HTR-8/SVneo (cell line): ENCODE measurements at places on chromosomes 11 and 22.

DNA sequence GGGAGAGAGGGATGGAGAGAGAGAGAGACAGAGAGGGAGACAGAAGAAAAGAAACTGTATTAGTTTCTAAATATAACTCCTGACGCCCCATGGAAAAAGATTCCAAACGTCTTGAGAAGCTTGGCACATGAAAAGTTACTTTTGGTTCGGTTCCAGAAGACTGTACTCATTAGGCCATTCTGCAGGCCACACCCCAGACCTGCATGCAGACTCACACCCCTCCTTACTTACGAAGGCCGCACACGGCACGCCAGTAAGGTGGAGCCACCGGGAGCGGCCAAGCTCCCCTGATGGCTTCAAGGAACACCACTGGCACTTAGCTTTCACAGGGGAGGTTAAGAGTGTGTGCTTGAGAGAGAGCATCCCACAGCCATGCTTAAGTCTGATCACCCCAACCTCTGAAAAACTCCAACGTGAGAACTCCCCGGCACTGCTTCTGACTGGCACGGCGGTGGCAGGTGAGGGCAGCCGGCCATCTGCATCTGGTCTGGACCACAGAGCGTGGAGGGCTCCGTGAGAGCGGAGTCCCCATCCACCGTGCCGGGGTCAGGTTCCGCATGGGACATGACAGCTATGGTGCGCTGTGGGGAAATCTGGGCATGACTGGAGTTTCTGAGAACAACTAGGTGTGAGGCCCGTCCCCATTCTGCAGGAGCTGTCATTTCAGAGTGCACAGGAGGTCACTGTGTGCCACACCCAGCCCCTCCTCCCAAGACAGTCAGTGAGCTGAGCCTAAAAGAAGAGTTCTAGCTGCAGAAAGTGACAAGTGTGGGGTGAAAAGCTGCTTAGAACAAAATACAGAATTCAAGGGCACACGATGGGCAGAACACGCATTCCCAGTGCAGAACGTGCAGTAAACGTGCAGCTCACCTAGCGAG is 62.4 kb downstream of the MYH9 start:
- DNase-seq = no peak

DNA sequence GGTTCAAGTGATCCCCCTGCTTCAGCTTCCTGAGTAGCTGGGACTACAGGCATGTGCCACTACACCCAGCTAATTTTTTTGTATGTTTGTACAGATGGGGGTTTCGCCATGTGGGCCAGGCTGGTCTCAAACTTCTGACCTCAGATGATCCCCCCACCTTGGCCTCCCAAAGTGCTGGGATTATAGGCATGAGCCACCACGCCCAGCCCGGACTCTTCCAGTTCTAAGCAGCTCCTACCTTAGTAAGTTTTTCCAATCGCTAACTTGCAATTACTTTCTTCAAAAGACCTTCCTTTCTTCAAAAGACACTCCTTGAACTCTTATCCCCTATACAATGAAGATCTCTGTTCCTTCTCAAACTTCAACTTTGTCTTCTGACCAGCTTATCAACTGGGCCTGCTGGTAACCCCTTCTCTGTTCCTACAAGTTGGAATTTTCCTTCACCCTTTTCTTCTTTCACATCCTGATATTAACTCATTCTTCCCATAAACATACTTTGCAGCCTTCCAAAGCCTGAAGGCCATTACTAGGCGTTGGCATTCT is 25.8 kb downstream of the RBFOX2 start:
- no peak for DNase-seq

- DNase-seq = no peak
Observed at GRCh38 chr11:4044976-4045646, 49.5 kb upstream of the RRM1 start.

DNA sequence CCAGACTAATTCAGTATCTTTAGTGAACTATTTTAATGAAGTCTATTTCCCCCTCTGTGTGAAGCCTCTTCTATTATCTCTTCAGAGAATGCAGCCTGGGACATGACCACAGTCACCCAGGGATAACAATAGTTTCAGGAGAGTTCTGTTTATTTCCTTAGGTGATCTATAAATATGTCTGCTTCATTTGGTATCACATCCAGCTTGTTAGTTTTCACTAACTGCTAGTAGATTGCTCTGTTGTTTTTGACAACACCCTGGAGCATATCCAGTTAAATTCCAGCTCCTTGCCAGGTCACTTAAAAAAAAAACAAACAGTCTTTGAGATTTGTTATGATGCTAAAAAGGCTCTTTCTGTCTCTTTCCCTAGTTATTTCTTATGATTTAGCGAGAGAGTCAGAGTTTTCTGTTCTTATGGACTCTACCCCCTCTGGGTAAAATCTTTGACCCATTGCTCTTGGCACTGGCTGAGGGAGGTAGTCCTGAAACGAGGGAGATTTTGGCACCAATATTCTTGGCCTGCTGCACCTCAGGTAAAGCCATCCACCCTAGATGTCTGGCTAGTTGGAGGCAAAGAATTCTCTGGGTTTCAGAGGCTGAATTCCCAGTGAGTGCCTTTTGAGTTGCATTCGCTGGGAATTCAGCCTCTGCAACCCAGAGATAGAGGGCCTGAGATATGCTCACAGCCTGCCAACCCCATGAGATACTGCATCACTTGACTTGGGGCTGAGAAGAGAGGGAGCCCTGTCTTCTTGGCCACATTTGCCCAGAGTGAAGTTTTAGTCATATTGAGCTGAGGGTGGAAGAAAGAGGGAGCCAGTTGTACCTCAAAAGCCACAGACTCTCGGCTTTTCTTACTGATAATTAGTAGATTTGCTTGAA is 159.1 kb downstream of the PGR start:
- no peak for DNase-seq

- DNase-seq = no peak
Observed at GRCh38 chr22:30318799-30319419, 7.8 kb downstream of the TBC1D10A start.

- DNase-seq = peak; percentile 64
Observed at GRCh38 chr22:49929211-49929979, 11.0 kb downstream of the CRELD2 start.

DNA sequence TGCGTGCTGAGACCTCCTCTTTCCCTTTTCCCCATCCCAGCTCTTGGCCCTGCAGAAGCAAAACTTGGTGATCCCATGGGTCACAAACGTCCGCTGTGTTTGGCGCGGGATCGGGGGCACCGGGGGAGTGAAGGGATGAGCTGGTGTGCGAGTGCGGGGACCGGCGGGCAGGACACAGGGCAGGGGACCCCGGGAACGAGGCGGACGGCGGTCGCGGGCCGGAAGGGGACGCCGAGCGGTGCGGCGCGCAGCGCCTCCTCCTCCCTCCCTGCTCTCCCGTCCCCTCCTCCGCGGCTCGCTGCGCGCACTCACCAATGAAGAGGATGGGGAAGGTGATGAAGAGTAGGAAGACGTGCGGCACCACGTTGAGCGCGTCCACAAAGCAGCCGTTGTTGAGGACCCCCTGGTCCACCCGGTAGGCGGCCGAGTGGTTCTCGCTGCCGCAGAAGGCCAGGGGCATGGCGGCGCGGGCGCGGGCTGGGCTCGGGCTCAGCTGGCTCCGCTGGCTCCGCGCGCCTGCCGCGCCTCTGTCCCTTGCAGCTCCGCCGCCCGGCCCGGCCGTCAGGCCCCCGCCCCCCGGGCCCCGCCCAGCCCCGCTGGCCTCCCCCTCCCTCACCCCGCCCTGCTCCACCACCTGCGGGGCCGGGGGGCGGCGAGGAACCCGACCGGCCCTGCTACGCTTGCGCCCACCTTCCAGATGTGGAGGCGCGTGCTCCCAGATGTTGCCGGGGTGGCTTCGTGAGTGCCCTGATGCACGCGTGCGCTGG is at the start of gene ABCC8:
Gene ABCC8, minus strand, starts transcription at position 529 of the 767 bp plus-strand sequence. Its CDS starts 69 bp downstream, at position 460.
- DNase-seq = no peak

GRCh38 chr11:123184531-123184930 is 10.5 kb downstream of the CLMP start:
- no peak for DNase-seq

DNA sequence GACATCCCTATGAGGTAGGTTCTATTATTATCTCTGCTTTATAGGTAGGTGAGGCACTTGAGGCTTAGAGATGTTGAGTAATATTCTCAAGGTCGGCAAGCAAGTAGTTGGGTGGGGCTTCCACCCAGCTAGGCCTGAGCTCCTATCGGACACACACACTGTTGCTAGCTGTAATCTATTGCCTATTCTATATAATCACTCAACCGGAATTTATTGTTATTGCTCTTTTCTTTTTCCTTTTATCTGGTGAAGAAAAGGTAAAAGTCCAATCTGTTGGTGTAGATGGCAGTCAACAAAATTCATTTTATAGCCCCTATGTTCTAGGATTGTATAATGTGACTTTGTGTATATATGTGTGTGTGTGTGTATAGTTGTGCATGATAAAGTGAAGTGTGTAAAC is 3.4 kb downstream of the OR9Q2 start:
- DNase-seq = no peak

- DNase-seq = no peak
Observed at GRCh38 chr11:85483861-85484260, 143.3 kb downstream of the DLG2 start.

DNA sequence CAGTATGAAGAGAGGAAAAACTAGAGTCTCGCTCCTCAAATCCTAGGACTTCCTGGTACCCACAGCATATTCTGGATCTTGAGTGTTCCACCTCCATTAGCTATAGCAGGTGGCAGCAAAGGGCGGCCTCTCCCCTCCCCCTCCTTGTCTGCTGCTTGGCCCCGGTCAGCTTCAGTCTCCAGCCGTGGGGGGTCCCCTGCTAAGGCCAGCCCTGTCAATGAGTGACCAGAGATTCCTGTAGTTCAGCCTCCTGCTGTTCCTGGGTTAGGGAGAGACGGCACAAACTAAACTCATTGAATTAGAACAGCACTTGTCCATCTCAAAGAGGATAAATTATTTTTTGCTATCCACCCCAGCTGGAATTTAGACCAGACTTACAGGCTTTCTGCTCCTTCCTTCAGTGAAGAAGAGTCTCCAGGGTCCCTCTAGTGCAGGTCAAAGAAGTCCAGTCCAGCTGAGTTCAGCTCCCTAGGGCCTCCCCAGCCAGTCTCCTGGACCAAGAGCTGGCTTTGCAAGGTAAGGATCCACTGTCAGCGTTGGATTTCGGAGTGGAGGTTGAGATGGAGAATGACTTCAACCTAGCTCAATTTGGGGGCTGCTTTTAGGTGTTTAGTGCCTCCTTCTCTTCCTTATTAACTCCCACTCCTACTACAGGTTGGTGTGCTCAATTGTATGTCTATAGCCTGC is 1.1 kb upstream of the PHLDB1 start:
- no peak for DNase-seq

GRCh38 chr11:40280159-40281051 is 1179.0 kb downstream of the LRRC4C start:
- DNase-seq = no peak

GRCh38 chr22:37862570-37863325 is 13.5 kb downstream of the EIF3L start:
- DNase-seq = no peak

- no peak for DNase-seq
Observed at GRCh38 chr11:30357872-30358271, 35.0 kb downstream of the ARL14EP start.

- no peak for DNase-seq
Observed at GRCh38 chr11:27505781-27506180, 788 bp downstream of the LIN7C start.

- DNase-seq = no peak
Observed at GRCh38 chr11:116085031-116085635, 580.9 kb upstream of the CADM1 start.

DNA sequence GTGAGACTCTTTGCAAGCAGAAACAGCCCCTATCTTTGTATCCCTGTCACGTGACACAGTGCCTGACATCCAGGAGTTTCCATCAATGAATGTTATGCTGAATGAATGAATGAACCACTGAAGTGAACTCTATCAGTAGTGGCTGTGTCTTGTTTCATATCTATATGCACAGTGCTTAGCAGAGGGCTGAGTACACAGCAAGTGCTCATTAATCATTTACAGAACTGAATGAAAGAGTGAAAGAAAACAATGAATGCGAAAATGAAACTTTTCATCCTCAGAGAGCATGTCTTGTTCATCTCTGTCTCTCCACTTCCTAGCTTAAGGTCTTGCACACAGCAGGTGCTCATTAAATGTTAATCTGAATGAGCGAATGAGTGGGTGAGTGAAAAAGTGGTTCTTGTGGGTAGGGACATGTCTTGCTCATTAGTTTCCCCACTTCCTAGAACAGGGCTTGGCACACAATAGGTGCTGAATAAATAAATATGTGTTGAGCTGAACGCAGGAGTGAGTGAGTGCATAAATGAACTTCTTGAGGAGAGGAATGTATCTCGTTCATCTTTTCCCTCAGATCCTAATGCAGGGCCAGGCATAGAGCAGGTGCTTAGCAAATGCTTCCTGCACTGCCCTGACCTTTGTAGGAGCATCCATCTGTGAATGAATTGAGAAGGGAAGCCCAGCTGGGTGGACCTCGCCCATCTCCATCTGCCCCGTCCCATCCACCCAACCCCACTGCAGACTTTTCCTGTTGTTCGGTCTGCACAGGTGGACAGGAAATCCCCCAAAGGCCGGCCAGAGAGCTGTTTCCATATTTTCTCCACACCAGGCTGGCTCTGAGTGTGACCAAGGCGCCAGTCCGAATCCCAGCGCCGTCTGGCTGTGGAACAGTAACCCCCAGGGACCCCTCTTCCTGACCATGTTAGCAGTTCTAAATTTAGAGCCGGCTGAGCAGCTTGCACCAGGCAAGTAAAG is 113.4 kb upstream of the CRYBB3 start:
- DNase-seq = no peak

DNA sequence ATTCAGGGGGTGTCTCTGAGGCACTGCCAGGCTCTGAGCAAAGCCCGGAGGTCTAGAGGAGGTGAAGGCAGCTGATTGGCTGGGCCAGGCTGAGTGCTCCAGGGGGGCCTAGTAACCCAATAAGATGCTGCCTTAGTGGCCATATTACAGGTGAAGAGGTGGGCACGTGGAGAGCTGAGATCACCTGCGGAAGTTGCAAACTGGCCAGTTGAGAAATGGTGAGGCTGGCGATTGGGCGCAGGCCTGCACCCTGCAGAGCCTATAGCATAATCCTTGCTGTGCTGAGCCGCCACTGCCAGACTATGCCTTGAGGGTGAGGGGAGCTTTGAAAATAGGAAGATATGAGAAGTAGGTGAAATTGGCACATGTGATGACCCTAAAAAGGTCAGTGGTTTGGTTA is 21.7 kb downstream of the DERL3 start:
- DNase-seq = no peak

- DNase-seq = no peak
Observed at GRCh38 chr11:19683141-19683805, 29.4 kb upstream of the NAV2 start.

- DNase-seq = no peak
Observed at GRCh38 chr22:43985532-43985931, 30.3 kb downstream of the SAMM50 start.

DNA sequence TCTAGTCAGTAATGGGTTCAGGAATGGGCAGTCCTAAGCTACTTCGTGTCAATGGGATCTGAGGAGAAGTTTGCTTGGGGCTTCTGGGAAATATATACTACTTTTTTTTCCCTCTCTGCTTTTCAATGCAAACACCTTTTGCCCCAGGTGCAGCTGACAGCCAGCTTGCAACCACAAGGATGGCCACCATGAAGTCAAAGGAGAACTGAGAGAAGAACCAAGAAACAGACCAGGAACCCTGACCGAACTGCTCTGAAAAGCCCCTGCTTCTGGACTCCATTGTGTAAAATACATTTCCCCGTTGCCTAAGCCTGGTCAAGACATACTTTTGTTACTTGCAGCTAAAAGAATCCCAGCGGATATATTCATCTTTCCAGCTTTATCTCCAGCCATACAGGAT is 20.1 kb upstream of the CD44 start:
- no peak for DNase-seq
